ENCODE measurements at places on chromosomes 7 and 10.
A peak's percentile ranks its signal among the peaks of the same experiment; 100 is the strongest.

GRCh38 chr7:78873117-78873516 is 580.4 kb downstream of the MAGI2 start:
- no peak for DNase-seq

GRCh38 chr10:124611738-124612137 is 132.4 kb downstream of the FAM53B start:
- peak; percentile 56 for DNase-seq

DNA sequence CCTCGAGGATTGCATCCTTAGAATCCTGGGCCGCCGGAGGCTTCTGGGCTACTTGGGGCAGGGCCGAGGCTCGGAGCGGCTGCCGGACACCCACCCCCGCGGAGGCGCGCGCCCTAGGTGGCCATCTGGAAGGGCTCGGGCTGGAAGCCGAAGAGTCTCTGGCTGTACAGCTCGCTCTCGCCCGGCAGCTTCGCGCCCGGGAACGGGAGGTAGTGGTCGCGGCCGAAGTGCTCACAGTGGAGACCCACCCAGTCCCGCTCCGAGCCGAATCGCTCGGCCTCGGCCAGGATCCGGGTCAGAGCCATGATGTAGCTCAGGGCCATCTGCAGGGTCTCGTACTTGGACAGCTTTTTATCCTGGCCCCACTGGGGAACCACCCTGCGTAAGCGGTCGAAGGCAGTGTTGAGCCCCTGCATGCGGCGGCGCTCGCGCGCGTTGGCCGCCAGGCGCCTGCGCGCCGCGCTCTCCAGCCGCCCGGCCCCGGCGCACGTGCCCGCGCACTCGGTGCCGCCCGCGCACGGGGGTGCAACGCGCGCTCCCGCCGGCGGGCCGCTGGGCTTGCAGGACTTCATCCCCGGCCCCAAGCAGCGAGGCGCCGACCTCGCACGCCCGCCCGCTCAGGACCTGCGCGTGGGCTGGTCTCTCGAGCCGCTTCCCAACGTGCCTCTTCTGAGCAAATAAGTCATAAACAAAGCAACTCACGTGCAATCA is 652 bp downstream of the ATOH7 start:
- no peak for DNase-seq

DNA sequence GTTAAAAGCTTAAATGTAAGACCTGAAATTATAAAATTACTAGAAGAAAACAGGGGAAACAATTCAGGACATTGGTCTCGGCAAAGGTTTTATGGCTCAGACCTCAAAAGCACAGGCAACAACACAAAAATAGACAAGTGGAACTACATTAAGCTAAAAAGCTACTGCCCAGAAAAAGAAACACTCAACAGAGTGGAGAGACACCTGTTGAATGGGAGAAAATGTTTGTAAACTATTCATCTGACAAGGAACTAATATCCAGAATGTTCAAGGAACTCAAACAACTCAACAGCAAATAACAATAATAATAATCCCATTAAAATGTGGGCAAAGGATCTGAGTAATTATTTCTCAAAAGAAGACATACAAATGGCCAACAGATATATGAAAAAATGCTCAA is 170.4 kb downstream of the FRMD4A start:
- no peak for DNase-seq

DNA sequence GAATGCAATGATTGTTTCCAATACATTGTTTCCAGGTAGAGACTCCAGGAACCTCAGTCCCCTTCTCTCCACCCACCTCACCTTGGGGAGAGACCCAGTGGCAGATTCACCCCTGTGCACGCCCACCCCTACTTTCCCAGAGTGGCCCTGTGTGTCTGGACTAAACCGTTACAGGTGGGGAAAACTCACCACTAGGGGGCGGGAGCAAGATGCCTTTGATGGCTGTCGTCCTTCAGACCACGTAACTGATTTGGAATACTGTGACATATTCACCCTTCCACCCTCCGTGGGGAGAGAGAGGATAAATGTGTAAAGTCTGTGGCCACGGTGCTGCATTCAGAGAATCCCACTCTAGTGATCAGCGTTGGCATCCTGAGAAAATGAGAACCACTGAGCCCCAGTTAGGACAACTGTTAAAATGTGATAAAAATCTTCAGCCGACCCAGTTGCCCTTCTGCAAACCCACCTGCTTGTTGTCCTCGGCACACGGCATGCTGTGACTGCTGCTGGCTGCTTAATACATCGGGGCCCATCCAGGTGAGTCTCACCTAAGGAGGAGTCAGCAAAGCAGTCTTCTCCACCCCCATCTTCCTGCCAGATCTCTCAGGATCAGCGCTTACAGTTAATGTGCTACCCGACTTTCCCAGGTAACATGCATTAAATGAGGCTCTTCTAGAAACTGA is 41.5 kb upstream of the NMT2 start:
- DNase-seq, result peak; percentile 79

DNA sequence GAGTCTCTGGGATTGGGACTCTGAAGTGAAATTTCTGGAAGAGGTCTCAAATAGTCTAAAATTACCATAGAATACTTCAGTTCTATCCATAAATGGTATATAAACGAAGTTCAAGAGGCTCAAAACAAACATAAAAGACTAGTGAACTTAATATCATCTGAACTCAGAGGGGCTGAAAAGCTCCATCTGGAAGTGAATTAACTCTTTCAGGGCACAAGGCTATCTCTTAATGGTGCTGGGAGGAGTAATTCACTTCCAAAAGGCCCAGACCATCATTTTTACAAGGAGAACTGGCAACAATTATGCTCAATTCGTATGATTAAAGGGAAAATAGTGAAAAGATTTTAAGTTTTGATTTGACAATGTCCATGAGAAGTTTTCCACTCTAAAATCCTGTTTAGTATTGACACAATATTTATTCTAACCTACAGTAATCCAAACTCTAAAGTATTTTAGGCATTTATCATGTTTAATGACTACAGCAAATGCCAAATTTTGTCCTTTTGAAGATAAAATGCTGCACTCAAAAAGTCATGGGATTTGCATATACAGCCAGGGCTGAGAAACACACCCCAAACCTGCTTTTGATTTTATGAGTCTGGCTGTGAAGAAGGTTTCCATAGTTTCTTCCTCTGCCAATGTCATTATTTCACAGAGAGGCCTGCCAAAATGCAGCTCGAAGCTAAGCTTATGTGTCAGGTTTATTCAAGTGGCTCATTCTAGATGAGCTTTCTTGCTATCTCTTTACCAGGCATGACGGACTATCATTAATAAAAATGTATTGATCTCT is 143.9 kb downstream of the HIBADH start:
- no peak for DNase-seq

GRCh38 chr7:130436253-130436652 is 4.6 kb downstream of the CEP41 start:
- no peak for DNase-seq

- DNase-seq, result no peak
These were observed 8.8 kb downstream of the ADAP1 start for GRCh38 chr7:945556-946255.

GRCh38 chr7:158432369-158433341 is 155.0 kb downstream of the PTPRN2 start:
- no peak for DNase-seq

- no peak for DNase-seq
These were observed 11.2 kb downstream of the ITPRIP start for GRCh38 chr10:104326991-104327610.

DNA sequence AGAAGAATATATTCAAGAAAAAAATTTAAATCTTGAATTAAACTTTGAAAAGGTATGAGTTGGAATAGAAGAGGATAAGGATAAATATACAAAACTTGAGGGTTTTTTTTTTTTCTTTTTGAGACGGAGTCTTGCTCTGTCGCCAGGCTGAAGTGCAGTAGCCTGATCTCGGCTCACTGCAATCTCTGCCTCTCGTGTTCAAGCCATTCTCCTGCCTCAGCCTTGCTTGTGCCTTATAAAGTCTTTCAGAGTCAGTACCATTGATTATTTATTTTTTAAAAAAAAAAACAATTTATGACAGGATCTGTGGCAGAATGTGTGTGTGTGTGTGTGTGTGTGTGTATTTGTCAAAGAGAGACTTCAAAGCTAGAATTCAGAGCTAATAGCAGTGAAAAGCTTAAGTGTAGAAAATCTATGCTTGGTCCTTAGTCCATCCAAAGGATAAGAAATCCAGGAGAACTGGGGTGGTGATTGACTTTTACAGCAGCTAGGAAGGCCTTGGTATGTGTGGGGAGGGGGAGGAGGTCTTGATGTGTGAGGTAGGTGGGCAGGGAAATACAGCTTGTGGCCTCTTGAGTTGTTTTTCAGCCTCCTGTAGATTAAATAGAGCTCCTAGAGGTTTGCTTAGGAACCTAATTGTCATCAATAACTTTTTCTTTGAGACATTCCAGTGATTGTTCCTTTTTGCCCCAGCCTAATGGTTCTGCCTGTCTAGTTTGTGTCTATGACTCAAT is 2.4 kb downstream of the HECTD2 start:
- DNase-seq, result no peak

GRCh38 chr10:1382711-1383110 is 326.5 kb downstream of the WDR37 start:
- no peak for DNase-seq

DNA sequence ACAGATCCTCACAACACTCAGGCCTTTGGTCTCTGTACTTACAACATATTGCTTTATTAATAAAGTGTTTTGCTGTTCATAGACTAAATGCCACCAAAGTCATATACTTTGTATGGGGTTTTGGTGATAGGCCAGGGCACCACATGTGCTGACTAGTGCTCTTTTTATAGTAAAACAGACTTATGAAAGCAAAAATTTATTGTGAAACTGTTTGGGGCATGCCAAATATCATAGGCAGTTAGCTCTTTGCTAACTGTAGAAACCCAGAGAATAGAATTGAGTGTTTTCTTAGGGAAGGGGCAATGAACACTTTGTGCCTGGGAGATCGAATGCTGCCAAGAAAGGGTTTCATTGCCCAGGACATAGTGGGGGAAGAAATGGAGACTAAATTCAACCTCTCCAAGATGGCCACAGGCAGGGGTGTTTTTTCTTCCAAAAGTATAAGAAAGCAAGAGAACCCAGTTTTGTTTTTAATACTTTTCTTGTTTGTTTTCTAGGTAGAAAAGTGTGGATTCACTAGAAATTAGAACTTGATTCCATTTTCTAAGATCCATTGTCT is 142.7 kb downstream of the TRIL start:
- no peak for DNase-seq

- no peak for DNase-seq
These were observed 48.3 kb downstream of the BAIAP2L1 start for GRCh38 chr7:98352621-98353020.

DNA sequence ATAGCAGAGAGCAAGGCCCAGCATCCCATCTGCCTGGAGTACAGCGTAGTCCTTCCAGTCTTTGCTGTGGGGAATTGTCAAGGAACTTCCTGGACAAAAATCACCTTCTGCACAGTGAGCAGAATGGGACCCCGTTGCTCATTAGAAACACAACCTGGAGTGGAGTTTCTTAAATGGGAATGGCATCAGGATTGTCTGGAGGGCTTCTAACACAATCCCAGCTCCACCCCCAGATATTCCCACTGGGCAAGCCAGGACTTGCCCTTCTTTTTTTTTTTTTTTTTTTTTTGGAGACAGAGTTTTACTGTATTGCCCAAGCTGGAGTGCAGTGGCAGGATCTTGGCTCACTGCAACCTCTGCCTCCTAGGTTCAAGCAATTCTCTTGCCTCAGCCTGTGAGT is 356.4 kb downstream of the GALNT17 start:
- no peak for DNase-seq

DNA sequence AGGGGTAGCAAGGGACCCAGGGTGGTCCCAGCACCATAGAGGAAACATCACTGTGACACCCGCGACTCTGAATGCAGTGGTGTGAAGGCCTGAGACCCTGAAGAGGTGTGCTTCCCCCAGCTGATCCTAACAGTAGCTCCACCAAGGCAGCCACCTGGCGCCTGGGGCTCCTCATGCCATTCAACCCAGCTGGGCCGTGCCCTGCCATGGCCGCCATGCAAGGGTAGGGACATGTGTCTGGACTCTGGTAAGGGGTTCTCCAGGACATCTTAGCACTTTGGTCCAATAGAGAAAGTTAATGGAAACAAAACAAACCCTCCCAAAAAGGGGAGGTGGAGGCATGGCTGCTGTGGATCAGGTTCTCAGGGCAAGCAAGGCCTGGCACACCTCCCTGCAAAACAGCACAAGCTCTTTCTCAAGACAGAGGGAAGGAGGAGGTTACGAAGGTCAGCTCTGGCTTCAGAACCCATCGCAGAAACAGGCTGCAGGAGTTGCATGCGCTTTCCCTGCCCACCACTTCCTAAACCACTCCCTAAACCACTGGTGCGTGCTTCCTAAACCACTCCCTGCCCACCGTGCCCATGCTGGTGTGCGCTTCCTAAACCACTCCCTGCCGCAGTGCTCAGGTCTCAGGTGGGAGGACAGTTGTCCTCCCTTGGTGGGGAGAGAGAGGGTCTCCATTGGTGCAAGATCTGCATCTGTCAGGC is 108.7 kb downstream of the LARP4B start:
- no peak for DNase-seq

- DNase-seq, result no peak
These were observed 58.1 kb downstream of the CSGALNACT2 start for GRCh38 chr10:43196131-43196980.

GRCh38 chr10:35000936-35001335 is 89.2 kb downstream of the CUL2 start:
- no peak for DNase-seq

DNA sequence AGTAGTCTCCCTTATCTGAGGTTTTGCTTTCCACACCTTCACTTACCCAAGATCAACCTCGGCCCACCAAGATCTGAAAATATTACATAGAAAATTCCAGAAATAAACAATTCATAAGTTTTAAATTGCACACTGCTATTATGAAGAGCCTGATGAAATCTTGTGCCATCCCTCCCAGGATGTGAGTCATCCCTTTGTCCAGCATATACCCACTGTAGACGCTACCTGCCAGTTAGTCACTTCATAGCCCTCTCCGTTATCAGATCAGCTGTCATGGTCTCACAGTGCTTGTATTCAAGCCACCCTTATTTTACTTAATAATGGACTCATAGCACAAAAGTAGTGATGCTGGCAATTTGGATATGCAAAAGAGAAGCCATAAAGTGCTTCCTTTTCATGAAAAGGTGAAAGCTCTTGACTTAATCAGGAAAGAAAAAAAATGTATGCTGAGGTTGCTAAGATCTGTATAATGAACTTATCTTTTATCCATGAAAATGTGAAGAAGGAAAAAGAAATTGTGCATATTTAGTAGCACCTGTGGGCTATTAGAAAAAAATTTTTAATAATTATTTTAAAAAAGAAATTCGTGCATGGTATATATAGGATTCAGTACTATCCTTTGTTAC is 9.8 kb upstream of the MRPS16 start:
- DNase-seq, result no peak

DNA sequence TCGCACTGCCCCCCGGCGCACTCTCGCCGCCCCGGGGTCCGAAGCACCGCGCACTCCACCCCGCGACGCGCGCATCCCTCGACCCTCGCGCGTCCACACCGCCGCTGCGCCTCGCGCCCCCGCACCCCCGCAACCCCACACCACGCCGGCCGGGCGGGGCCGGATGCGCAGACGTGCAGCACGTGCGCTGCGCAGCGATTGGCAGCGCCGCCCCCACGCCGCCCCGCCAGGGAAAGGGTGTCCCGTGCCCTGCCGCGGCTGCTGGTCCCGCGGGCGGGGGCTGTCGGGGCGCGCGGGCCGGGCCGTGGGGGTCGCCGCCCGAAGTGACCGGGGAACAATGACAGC is 53.7 kb upstream of the KDM7A start:
- DNase-seq, result peak; percentile 72
